Activated naive CD4-positive, alpha-beta T cell treated with anti-CD3 and anti-CD28 coated beads, Interleukin-2, amount 10 ng/mL, durations not matched to agents 7 days and 5 days (primary cell): ENCODE measurements at places on chromosomes 16 and 17.
A peak's percentile ranks its signal among the peaks of the same experiment; 100 is the strongest.

DNA sequence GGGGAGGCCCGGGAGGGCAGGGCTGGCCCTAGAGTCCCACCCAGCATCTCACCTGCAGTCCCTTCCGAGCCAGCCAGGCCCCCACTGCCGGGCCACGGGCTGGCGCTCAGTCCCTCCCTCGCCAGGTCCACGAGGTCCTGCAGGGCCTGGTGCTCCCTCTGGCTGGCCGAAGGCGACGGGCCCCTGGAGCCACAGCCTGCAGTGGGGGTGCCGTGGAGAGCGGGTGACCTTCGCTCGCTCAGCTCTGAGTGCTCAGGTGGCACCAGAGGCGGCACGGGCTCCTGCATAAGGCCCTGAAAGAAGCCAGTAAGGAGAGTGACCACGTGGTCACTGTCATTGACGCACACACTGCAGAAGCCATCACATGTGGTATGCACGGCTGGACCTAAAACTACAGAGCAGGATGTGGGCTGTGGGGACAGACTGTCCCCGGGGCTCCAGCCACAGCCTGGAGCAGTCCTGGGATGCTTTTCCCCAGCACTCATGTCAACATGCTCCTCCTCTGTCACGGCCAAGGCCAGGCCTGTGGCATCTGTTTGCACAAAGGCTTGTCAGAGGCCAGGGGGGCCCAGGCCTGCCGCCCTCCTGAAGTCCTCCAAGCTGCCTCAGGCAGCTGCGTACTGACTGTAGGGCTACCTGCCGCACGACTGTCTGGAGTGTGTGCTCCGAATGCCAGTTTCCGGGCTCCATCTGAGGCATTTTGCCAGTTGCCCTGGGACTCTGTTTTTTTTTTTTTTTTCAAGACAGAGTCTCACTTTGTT, 15.1 kb downstream of the SLX4 start:
- no peak for DNase-seq

GRCh38 chr17:30000755-30001257, 59.4 kb downstream of the EFCAB5 start:
- DNase-seq = no peak

DNA sequence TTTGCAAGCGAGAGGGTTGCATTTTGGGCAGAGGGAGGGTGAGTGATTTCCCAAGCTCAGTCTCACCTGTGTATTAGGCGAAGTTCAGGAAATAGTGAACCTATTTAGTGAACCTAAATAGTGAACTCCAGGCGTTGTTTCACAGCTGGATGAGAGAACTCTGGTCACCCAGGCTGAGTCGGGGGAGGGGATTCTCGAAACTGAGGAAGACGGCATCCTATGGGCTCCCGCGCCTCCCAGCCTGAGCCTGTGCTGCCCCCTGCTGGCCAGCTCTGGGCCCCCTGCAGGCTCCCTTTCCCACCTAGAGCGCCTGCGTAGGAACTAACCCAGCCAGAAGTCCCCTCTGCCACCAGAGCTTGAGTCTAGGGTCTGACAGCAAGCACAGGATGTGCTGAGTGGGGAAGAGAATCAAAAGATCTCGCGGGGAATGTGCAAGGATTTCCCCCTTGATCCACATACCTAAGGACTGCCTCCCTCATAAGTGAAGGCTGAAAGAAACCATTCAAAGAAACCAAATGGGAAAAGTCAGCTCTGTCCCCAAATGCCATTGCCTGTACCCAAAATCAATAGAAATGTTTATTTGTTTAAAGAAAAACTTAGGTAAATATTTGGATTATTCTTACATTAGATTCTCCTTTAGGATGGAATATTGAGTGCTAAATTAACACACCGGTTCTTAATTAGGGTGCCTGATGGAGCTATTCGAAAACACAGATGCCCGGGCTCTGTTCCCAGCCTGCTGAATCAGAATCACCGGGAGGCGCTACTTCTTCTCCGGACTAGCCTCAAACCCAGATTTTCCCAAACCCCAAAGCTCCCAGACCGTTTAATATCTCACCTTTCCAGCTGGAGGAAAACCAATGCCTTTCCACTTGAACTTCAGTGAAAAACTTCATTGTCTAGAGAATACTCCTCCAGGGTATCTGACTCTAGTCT, 14.8 kb upstream of the MARVELD3 start:
- DNase-seq = peak; percentile 84

GRCh38 chr16:23944381-23944780, 108.6 kb downstream of the PRKCB start:
- DNase-seq = no peak

DNA sequence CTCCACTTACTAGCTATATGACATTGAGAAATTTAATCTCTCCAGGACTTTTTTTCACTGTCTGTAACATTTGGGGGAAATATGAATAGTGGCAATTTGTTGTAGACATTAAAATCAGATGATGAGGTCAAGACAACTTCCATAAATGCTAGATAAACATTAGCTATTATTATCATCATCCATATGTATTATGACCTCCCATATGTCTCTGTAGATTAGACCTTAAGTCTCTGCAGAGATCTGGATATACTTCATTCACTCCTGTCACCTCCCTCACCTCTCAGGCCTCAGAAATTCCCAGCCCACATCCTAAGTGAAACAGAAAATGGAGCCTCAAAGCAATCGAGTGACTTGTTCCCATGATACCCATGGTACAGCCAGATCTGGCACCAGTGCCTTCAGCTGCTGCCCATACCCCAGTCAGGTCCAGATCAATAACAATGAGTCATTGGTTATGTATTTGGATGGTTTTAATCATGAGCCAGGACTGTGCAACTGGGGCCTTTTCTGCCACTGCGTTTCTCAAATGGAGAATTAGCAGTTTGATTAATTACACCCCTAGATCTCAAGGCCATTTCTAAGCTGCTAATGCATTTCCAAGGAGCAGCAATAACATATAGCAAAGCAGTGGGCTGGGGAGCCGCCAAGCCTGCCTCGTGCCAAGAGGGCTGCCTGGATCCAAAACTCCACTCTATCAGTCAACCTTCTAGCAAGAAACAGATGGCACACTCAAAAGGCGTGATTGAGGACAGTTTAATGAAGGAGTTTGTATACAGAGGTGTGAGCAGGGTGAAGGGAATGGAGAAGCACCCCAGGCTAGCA, 2.6 kb upstream of the FDXR start:
- no peak for DNase-seq

- no peak for DNase-seq
These were observed 6.6 kb downstream of the ANKFN1 start for GRCh38 chr17:56159826-56160380.
